ENCODE measurements at places on chromosomes 6 and 20.

DNA sequence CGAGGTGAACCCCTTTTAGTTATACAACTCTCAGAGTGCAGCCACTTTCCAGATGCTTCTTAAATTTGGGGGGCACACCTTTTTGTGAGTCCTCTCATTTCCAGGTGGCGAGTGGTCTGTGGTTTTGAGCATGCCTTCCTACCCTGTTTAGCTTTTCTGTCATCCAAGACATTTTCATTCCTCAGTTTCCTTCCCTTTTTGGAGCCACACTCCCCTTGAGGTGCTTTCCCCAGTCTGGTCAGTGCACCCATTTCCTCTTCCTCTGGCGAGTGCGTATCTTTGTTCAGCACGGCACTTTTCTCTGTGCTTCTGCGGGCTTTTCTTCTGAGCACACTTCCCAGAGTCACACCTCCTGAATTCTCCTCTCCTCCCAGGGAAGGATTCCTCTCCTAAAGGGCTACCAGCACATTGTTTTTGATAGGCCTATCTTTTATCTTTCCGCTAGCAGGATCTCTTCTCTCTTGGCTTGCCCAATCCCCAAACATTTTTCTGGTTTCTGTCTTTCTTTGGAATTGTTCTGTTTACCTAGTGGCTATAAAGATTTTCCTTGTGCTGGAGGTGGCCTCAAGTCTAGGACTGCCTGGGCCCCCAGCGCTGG lies 1.4 kb downstream of the PHF20 start:
- DNase-seq = no peak

DNA sequence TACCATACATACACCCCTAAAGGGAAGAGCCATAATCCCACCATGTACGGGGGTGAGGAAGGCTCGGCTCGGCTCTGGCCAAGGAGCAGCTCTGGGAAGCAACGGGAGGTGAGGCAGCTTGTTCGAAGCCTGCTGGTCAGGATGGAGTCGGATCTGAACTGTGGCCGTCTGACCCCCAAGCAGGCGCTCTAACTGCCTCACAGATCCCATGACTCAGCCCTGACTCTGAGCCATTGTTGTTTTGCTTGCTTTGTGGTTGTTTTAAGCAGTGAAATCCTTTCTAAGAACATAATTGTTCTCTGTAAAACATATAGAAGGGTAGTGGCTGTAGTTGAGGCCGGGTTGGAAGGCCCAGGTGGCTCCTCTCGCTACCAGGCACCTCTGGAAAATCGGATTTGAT lies 10.9 kb downstream of the C6orf132 start:
- DNase-seq = no peak

GRCh38 chr6:156824142-156824541 lies 47.0 kb downstream of the ARID1B start:
- DNase-seq = no peak

GRCh38 chr6:169994739-169995138 lies 243.3 kb downstream of the ERMARD start:
- no peak for DNase-seq

- peak; percentile 88 for DNase-seq
Measured at GRCh38 chr6:83183082-83183828, 9.8 kb downstream of the PGM3 start.

- DNase-seq = no peak
Measured at GRCh38 chr6:153673750-153674149, 365.3 kb upstream of the OPRM1 start.
